CD4-positive, alpha-beta memory T cell (primary cell): ENCODE measurements at places on chromosomes 16 and 17. TPM values are rescaled to one million over a fixed set of nuclear protein-coding genes. Genes with fewer than 3 reads are reported as not detected.

DNA sequence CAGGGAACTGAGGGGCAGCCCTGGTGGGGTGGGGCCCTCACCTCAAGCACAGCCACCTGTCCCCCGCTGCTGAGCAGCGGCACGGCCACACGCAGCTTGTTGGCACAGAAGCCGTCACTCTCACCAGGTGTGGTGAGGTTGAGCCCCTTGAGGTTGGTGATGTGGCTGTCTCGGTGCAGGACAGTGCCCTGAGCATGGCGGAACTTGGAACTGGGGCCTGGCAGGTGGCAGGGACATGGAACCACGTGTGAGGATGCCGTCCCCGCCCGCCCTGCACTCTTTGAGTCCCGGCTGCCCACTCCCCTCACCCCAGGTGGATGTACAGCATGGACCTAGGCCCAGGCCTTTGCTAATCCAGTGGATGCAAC, 9.7 kb upstream of the VASN start:
- no peak for DNase-seq

G6PC3 gene
- polyA plus RNA-seq: 17.9 TPM

SPN gene
- polyA plus RNA-seq: 208 TPM

CCDC137 gene
- 5.3 TPM for polyA plus RNA-seq

DNA sequence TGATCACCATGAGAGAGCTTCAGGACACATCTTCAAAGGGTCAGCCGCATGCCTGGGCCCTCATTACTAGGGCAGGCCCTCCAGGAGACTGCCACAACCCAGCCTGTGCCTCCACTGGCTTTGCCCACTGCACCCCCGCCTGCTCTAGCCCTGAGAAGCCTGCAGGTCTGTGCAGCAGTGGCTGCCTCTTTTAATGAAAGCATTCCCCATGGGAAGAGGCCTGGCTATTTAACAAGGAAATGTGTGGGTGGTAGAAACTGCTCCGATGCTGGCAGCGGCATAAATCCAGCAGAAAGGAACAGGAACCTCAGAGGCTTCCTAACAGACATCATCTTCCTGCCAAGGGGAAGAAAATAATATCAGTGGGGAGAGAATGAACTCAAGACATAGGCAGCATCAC, 375 bp upstream of the KRT32 start:
- DNase-seq: no peak

- no peak for DNase-seq
These were observed 338 bp downstream of the MAPK3 start for GRCh38 chr16:30122604-30123160.

DYNLRB2 gene
- polyA plus RNA-seq: not detected

DNA sequence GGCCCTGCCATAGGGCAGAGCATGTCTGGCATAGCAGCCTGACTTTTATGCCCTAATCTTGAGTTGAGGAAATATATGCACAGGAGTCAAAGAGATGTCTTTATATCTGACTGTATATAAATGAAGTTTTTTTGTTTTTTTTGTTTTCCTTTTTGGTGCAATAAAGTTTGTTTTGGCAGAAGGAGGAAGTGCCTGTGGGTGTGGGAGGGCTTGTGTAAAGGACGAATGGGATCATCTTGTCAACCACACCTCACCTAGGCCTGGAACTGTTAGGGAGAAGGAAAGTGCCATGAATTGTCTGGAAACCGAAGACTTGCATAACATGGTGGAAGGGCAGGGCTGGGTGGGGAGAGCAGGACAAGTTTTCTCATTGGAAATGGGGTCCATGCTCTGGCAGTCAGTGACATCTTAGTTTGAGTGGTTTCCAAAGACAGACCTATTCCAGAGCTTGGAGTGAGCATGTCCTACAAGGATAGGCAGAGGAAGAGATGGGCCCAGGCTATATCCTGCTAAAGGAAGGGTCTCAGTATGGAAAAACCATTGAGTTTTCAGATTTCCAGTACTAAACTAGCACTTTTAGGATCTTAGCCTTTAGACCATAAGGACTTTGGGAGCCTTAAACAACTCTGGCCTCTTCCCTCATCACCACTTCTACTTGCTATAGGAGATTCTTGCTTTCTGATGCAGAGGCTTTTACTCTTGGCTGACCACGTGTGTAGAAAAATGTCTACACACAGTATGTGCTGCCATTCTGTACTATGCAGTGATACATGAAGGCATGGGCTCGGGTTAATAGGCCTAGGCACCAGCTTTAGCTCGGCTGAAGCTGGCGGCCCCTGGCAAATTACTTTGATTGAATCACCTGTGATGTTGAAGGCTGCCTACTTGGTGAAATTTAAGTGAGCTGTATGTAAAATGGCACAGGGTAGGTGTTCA, 15.5 kb downstream of the SNF8 start:
- no peak for DNase-seq

DNA sequence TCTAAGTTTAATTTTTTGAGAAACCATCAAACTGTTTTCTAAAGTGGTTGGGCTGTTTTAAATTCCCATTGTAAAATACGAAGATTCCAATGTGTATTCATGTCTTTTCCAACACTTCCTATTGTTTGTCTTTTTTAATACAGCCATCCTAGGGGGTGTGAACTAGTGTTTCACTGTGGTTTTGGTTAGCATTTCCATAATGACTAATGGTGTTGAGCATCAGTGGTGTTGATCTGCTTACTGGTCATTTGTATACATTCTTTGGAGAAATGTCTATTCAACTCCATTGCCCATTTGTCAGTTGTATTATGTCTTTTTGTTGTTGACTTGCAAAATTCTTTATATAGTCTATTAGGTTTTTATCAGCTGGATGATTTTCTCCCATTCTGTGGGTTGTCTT, 239.2 kb upstream of the AXIN2 start:
- no peak for DNase-seq

KRT16 gene
- not detected for polyA plus RNA-seq

GRCh38 chr17:31357091-31357490, 34.4 kb upstream of the RAB11FIP4 start:
- no peak for DNase-seq

KRTAP3-1 gene
- not detected for polyA plus RNA-seq

YBX2 gene
- not detected for polyA plus RNA-seq

DNA sequence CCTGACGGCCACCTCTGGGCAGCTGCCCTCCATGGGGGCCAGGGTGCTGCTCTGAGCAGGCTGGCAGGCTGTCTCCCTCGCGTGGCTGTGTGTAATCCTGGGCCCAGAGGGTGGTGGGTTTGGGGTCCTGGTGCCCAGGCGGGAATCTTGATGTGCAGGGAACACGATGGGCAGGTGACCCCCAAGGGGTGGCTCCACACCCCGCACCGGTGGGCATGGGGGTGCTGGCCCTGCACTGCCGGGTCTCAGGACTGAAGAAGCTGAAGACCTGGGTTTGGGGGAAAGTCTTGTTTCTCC, 8.6 kb downstream of the CHMP6 start:
- no peak for DNase-seq

- DNase-seq: no peak
These were observed 8.4 kb downstream of the GDE1 start for GRCh38 chr16:19513377-19514053.

CTRB2 gene
- polyA plus RNA-seq: not detected

NPIPA7 gene
- not detected for polyA plus RNA-seq

DNA sequence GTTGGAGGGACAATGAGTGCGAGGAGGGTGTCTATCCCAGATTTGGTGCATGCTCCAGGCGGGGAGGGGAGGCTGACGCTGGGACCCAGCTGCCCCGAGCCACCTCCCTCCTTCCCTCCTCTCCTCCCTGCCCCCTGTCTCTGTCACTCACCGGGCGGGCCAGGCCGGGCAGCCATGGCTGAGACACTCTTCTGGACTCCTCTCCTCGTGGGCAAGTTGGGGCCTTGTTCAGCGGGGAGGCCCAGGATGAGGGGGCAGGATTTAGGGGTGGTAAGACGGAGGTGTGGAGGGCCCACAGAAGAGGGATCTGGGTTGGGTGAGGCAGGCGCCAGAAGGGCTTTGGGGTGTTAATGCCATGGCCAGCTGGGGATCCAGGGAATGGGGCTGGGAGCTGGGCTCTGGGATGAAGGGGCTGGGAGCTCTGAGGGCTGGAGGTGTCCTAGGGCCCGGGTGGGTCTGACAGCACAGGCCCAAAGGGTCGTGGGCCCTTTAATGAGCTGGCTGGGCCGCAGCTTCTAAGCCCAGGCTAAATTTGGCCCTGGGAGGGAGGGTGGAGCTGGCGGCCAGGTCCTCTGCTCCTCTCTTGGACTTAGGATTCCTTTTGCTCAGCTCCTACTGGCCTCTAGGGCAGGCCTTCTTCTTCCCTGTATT, at the start of gene SGCA:
SGCA (plus strand) TSS at position 139 of the 651 bp plus-strand sequence; CDS start at position 175, 36 bp downstream.
- DNase-seq: no peak

DNA sequence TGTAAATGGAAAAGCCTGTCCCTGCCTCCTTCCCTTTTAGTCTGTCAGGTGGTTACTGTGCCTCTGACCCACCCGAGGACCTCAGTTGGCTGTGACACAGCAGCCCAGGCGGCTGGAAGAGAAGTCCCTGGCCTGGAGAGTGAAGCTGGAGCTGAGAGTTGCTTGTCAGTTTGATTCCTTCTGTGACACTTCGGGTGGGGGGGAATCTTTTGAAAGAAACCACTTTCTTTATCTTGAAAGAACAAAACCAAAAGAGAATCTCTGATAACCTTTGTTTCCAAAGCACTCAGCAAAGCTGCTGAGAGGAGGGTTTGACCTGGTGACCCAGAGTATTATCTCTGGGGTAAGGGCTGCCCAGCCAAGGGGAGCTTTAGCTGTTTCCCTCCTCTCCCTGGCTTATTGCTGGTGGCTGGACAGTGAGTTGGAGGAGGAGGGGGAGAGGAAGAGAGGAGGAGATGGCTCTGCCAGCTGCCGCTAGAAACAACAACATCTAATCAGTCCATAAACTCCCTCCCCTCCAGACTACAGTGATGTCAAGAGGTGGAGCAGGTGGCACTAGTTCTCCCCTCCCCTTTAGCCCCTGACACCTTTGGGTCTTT, 34.0 kb downstream of the YPEL2 start:
- peak; percentile 41 for DNase-seq

DNA sequence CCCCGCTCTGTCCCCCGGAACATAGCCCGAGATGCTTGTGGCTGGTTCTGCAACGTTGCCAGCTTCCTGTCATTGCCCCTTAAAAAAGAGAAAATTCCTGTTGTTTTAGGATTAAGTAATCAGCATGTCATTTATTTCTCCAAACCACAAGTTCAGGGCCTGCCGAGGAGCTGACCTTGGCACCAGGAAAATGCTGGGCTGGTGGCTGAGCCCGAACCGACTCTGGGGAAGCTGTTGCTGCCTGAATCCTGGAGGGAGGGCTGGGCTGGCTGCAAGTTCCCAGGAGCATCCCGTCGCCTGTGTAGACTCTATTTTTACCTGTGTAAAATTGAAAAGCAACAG, 130.9 kb upstream of the FOXF1 start:
- DNase-seq: no peak

COL1A1 gene
- polyA plus RNA-seq: not detected

DNA sequence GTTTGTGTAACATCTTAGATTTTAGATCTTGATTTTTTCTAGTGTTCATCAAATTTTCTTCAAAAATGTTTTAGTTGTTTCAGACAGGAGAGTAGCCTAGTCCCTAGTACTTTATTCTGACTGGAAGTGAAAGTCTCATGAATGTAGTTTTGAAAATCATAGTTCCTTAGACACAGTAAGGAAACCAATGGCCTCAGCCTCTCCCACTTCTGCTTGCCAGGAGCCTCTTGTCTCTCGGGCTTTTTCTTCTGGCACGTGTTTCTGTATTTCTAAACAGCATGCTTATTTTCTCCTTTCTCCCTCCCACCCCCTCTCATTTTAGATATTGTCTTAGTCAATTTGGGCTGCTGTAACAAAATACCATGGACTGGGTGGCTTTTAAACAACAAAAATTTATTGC, 9.8 kb downstream of the SLFN5 start:
- no peak for DNase-seq

- peak; percentile 60 for DNase-seq
These were observed 8.6 kb upstream of the TSPOAP1 start for GRCh38 chr17:58337210-58337599.

DNA sequence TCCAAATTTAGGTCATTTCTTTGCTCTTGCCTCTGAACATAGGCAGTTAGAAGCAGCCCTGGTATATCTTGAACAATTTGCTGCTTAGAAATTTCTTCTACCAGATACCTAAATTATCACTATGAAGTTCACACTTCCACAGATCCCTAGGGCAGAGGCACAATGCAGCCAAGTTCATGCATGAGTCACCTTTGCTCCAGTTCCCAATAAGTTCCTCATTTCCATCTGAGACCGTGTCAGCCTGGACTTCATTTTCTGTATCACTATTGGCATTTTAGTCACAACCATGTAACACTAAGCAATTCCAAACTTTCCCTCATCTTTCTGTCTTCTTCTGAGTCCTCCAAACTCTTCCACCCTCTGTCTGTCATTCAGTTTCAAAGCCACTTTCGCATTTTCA, 45.0 kb downstream of the KCNJ16 start:
- no peak for DNase-seq

GRCh38 chr17:64630309-64631223, 31.5 kb downstream of the SMURF2 start:
- no peak for DNase-seq

C17orf107 gene
- 0.50 TPM for polyA plus RNA-seq

DHX58 gene
- 19.3 TPM for polyA plus RNA-seq

HSD11B2 gene
- not detected for polyA plus RNA-seq

SDR42E1 gene
- 5.0 TPM for polyA plus RNA-seq

GRCh38 chr16:60648290-60648689, 1387.9 kb downstream of the CDH8 start:
- no peak for DNase-seq

- DNase-seq: no peak
These were observed 13.3 kb upstream of the CRK start for GRCh38 chr17:1469231-1469852.

KRTAP9-2 gene
- polyA plus RNA-seq: not detected

GRCh38 chr16:69481901-69482341, 57.5 kb downstream of the CYB5B start:
- DNase-seq: no peak

PRR15L gene
- 0.11 TPM for polyA plus RNA-seq

TANC2 gene
- 14.2 TPM for polyA plus RNA-seq

EVPL gene
- not detected for polyA plus RNA-seq

KRTAP9-4 gene
- polyA plus RNA-seq: not detected

DNA sequence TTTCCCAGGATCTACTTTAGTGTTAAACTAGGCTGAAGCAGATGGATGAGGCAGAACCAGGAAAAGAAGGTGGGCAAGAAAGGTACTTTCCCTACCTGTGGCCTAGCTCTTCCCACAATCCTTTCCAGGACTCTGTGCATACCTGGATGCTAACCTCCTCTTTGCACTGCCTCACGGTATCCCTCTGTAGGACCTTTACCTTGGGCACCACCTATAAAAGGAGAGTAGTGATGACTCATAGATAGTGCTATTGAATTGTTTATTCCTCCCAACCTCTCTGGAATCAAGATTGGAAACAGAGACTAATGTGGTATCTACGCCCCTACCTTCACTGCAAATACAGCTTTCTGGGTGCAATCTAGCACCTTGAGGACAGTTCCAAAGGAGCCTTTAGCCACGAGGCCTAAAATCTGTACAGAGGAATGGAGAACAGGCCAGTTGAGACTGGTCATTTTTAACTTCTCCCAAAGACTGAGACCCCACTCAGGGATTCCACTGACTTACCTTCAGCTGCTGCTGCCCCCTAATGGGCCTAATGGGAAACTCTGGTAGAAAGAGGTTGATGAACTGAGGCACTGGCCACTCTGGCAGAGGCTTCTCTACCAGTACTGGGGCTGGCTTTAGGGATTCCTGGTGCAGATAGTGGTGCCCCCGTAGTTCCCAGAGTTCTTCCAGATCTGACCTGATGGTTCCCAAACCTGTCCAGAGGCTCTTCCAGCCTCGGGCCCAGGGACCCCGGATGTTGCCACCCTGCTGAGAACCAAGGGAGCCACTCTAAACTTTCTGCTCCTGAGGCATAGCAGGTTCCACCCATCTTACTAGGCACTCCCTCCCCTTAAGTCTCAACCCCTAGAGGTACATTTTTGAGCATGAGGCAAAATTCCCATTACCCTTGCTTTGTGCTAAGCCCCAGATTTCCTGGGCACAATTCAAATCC, 781 bp downstream of the RSKR start:
- peak; percentile 39 for DNase-seq
